Posterior cingulate gyrus (tissue), 11 donors: ENCODE measurements at places on chromosomes 1 and 21.

GRCh38 chr21:17668479-17669140 lies 55.9 kb upstream of the BTG3 start:
- DNase-seq = no peak

GRCh38 chr1:200221614-200222282 lies 188.1 kb downstream of the ZNF281 start:
- no peak for DNase-seq

DNA sequence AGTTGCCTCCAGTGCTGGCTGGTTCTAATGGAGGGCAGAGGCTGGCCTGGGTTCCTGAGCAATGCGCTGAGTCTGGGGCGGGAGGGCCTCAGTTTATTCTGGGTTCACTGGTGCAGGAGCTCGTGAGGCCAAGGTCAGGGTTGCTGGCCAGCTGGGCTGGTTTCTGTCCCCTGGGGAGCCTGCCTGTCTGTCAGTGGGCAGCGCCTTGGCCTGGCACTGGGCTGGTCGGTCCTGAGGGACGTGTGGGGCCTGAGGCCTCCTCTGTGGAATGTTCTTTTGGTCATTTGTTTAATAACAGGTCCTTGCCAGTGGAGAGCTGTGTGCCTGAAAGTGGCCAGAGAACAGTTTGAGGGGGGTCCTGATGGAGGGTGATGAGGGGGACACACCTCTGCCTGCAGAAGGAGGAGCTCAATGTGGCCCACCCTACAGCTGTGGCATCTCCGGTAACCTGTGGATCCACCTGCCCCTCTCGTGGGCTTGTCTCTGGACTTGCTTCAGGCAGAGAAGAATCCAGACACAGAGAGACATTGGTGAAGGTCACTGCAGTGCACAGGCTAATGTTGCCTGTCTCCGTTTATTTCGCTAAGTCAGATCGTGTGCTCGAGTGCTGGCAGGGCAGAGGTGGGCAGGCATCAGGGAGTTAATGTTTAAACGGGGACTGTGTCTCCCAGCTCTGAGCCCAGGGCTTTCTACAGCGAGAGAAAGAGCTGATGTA lies 34.6 kb downstream of the COQ8A start:
- peak; percentile 68 for DNase-seq

- no peak for DNase-seq
These were observed 47.8 kb downstream of the ITPKB start for GRCh38 chr1:226691247-226691646.

GRCh38 chr1:147919896-147920295 lies 8.3 kb upstream of the GPR89B start:
- no peak for DNase-seq

GRCh38 chr1:113928187-113928930 lies 765 bp upstream of the HIPK1 start:
- DNase-seq = no peak

DNA sequence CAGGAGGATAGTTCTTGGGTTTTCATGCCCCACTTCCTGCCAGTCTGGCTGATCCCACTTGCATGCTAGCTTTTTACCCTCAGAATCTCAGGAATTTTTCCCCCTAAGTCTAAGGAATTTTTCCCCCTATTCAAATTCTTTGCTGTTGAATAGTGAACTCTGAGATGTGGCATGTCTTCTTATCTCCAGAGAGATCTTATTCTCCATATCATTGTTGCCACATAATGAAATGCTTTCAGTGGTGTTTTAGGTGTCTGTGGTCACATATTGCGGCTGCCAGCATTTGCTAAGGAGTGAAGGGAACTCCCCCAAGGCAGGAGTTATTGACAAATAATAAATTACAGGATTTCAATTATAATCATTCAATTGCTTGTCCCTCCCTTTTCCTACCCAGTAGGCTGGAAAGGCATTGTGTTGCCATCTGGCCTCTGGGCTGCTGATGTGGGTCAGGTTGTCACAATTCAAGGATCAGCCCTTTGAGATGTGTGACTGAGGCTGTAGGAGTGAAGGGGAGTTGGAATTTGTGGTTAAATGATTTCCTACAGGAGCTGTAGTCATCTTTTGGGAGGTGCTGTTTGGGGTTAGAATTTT lies 3.9 kb upstream of the FLG start:
- no peak for DNase-seq

DNA sequence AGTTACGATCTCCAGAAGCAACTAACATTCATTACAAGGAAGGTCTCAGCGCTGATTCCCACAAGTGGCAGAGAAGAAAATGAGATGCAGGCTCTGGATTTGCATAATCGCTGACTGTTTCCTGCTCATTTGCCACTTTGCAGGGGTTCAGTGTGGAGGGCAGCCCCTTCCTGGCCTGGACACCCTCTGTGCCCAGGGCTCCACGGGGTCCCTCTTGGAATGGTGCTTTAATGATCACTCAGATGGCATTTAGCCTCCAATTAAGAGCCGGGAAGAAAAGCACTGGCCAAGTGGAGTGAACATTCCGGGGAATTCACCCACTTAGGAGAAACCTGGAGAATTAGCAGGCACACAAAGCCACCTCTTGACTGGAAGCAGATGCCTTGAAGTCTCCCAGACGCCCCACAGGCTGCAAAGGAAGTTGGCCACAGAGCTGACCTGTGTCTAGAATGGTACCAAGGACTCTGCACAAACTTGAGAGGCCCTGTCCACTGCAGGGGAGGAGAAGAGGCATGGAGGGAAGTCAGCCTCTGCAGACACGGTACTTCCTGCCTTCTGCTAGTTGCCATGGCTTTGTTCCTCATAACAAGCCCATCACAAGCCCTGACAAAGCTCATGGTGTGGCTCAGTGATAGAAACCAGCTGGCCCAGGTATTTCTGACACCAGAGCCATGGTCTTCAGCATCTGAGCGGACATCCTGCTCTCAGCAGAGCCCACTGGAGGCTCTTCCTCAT lies 157.2 kb downstream of the KAZN start:
- DNase-seq = no peak
